ENCODE measurements at places on chromosomes 3 and 15.

- no peak for DNase-seq
Measured at GRCh38 chr15:58331560-58331912, 100.3 kb upstream of the LIPC start.

DNA sequence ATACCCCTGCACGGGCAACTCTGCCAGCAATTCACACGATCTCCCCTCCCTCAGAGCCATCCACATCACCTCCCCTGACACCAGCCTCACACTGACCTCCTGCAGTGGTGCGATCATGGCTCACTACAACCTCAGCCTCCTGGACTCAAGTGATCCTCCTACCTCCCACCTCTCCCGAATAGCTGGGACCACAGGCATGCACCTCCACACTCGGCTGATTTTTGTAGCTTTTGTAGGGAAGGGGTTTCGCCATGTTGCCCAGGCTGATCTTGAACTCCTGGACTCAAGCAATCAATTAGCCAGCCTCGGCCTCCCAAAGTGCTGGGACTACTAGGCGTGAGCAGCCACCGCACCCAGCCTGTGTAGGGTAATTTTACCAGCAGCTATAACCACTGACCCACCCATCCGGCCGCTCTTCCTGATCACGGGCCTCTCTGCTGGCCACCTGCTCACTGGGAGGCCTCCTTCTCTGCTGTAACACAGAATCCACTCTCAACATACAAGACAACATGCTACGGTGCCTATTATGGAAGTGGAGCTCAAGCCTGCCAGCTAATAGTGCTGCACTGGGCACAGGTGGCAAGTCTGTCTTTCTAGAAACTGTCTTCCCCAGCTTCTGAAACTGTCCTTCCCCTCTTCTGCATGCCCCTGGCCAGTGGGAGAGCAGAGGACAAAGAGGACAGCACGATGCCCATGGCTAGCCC, 4.6 kb downstream of the GP9 start:
- no peak for DNase-seq

DNA sequence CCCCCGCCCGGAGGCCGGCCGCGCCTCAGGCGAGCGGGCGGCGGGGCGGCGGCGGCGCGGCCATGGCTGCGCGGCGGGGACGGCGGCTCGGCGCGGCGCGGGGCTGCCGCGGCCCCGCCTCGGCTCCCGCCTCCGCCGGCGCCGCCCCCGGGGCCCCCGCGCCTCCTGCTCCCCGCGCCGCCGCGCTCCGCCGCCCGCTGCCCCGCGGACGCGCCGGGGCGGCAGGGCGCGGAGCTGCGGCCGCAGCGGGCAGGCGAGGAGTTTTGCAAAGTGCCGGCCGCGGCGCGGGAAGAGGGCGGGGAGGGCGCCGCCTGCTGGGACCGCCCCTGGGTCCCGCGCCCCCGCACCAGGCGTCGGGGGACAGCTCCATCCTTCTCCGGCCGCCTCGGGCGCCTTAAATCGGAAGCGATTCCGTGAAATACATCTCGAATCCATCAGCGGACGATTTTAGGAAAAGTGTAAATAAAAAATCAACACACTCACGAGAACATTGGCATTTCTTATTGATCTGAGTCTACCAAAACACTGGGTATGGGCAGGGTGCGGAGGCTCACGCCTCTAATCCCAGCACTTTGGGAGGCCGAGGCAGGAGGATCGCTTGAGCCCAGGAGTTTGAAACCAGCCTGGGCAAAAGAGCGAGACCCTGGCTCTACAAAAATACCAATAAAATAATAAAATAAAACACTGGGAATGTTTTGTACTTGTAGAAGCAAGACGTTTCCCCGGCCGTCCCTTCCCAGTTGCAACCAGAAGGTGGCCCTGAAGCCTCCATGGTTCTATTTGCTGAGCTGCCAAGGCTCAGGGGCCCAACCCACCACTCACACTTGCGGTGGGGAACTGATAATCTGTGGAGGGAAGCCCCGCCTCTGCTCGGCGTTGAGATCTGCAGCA, 136.9 kb downstream of the NUP210 start:
- DNase-seq, result no peak

DNA sequence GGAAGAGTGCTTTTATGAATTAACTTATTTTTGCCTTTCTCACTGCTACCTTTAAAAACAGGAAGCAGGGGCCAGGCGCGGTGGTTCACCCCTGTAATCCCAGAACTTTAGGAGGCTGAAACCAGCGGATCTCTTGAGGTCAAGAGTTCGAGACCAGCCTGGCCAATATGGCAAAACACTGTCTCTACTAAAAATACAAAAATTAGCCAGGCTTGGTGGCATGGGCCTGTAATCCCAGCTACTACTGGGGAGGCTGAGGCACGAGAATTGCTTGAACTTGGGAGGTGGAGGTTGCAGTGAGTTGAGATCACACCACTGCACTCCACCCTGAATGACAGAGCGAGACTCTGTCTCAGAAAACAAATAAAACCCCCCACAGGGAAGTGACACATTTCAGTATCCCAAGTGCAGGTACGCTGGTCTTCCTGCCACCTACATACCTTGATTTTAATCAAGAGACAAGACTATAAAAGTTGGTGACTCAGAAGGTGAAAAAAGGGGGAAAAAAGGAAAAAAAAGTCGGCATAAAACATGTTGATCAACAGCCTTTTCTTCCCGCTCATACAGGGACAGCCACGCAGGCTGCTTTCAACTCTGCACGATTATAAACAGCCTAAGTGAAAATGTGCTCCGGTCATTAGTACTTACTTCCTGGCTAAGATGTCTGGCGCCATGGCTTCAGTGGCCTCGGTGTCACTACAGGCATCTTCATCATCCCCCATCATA, 18.8 kb downstream of the PPP1R2 start:
- DNase-seq, result no peak

GRCh38 chr3:148149556-148149955, 548.1 kb upstream of the AGTR1 start:
- DNase-seq, result no peak

GRCh38 chr15:57320631-57321220, 55.6 kb upstream of the CGNL1 start:
- no peak for DNase-seq

Data from activated CD4-positive, CD25-positive, alpha-beta regulatory T cell (primary cell).